Activated CD8-positive, alpha-beta T cell treated with anti-CD3 and anti-CD28 coated beads, Interleukin-2, amount 10 ng/mL, durations not matched to agents 7 days and 5 days (primary cell): ENCODE measurements at places on chromosomes 4 and X. TPM values are rescaled to one million over a fixed set of nuclear protein-coding genes. Genes with fewer than 3 reads are reported as not detected.

- H3K36me3 ChIP-seq, result peaks cover 6% of the 10 kb centered on the region
- H3K27me3 ChIP-seq, result no peaks in the 10 kb centered on the region
- peaks cover 8% of the 10 kb centered on the region for H3K4me1 ChIP-seq
These were observed 98.0 kb downstream of the TBL1X start for GRCh38 chrX:9562851-9563250.

GRCh38 chrX:109826954-109827708 is 94.1 kb upstream of the ACSL4 start:
- H3K4me1 ChIP-seq, result no peaks in the 10 kb centered on the region
- DNase-seq, result no peak
- H3K4me3 ChIP-seq, result no peak overlapping the region
- H3K27me3 ChIP-seq, result no peaks in the 10 kb centered on the region
- no peaks in the 10 kb centered on the region for H3K36me3 ChIP-seq

- H3K36me3 ChIP-seq, result no peaks in the 10 kb centered on the region
- no peaks in the 10 kb centered on the region for H3K27me3 ChIP-seq
- H3K4me3 ChIP-seq, result no peak overlapping the region
- no peak for DNase-seq
- no peaks in the 10 kb centered on the region for H3K4me1 ChIP-seq
These were observed 104.4 kb downstream of the PJA1 start for GRCh38 chrX:69060631-69061408.

GRCh38 chrX:85836868-85837267 is 210.5 kb downstream of the CHM start:
- H3K4me3 ChIP-seq, result no peak overlapping the region
- no peaks in the 10 kb centered on the region for H3K36me3 ChIP-seq
- DNase-seq, result no peak

- no peak overlapping the region for H3K4me3 ChIP-seq
- peaks cover 23% of the 10 kb centered on the region for H3K4me1 ChIP-seq
- H3K27ac ChIP-seq, result no peak overlapping the region
These were observed 21.7 kb downstream of the RBPJ start for GRCh38 chr4:26342328-26343037.

DNA sequence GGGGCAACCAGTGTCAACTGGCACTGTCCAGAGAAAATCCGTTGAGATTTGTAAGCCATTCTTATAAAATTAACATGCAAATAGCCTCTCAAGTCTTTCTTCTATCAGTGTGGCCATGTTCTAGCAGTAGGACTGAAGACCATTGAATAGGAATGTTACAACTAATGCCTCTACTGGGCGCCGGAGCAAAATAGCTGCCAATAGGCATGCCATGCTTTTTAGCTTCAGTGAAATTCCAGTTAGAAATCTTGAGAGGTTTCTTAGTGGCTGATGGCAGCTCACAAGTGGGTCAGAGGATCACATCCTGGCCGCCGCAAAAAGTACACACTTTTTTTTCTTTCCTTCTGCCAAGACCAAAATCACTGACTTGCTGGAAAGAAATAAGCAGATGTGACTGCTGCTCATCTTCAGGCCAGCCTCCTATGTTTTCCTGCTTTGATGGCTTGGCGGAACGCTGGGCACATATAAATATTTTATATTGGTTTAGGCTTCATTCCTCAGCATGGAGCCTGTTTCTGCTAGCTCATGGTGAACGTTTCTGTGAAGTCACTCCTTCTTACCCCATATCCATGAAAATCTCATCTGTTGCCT is 293.1 kb downstream of the TENM3 start:
- H3K4me1 ChIP-seq, result no peaks in the 10 kb centered on the region
- no peaks in the 10 kb centered on the region for H3K36me3 ChIP-seq
- DNase-seq, result no peak

GRCh38 chr4:69214716-69215115 is at the start of gene UGT2B11:
TSS of gene UGT2B11 (minus strand) at chr4:69214748. CDS start at chr4:69214722, 26 bp downstream.
- DNase-seq, result no peak
- no peaks in the 10 kb centered on the region for H3K4me1 ChIP-seq
- no peaks in the 10 kb centered on the region for H3K36me3 ChIP-seq
- H3K27me3 ChIP-seq, result no peaks in the 10 kb centered on the region
- H3K4me3 ChIP-seq, result no peak within 1 kb of the TSS

PAGE1 gene
- total RNA-seq, result not detected

CPLX1 gene
- 0.53 TPM for total RNA-seq

DMP1 gene
- not detected for total RNA-seq

GABRQ gene
- total RNA-seq, result not detected

GAGE12J gene
- total RNA-seq, result not detected

SHROOM3 gene
- total RNA-seq, result not detected

SSX4B gene
- not detected for total RNA-seq

CXCL3 gene
- total RNA-seq, result not detected

ESX1 gene
- not detected for total RNA-seq
